ENCODE measurements at places on chromosomes 16 and 17.

DNA sequence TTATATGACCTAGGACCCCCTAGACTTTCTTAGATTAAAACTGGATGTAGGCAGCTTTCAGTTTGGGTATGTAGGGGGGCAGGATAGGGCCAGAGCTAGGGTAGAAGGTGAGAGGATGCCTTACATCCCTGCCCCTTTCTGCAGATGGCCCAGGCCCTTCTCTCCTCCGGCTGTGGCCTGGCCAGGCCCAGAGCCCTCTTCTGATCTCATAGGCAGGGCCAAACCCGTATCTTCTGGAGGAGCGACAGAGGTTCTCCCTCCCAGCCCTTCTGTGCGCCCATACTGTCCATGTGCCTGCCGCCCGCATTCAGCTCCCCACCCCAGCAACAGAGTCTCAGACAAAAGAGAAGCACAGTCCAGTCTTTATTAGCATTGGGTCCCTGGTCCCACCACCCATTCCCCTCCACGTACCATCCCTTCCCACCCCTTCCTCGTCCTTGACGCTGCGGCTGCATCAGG is 2.0 kb upstream of the TSPOAP1 start:
- H3K27ac ChIP-seq = no peak overlapping the region
- H3K36me3 ChIP-seq = no peaks in the 10 kb centered on the region
- no peaks in the 10 kb centered on the region for H3K4me1 ChIP-seq
- no peak overlapping the region for H3K4me3 ChIP-seq
- H3K27me3 ChIP-seq = peaks cover 34% of the 10 kb centered on the region

GRCh38 chr17:19271780-19272357 is 34.7 kb downstream of the EPN2 start:
- no peak for DNase-seq
- H3K4me3 ChIP-seq = no peak overlapping the region
- H3K27ac ChIP-seq = no peak overlapping the region

GRCh38 chr16:89363621-89364393 is 126.6 kb downstream of the ANKRD11 start:
- peak overlapping the region; percentile 64 for H3K4me3 ChIP-seq
- H3K27ac ChIP-seq = peak overlapping the region; percentile 85
- H3K4me1 ChIP-seq = peaks cover 38% of the 10 kb centered on the region
- peaks cover 63% of the 10 kb centered on the region for H3K36me3 ChIP-seq

DNA sequence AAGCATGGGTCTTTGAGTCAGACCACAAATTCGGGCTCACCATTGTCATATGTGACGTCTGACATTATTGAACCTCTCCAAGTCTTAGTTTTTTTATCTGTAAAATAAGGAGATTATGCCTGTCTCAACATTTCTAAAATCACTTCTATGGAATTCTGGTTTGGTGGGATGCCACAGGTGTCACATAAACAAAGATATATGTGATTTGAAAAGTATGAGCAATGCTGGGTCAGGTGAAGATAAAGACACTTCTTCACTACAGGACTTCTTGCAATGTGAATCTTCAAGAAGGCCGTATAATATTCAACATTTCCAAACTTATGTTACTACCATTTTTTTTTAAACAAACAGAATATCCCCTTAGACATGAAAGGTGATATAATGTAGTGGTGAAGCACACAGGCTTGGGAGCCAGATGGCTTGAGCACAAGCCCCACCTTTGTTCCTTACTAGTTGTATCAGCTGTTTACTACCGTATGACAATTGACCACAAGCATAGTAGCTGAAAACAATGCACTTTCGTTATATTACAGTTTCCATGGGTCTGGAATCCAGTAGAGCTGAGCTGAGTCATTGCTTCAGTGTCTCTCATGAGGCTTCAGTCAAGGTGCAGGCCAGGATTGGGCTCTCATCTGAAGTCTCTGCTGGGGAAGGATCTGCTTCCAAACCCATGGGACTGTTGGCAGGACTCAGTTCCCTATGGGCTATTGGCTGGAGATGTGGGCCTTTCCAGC is 87.7 kb downstream of the UTP18 start:
- H3K36me3 ChIP-seq = no peaks in the 10 kb centered on the region
- no peak for DNase-seq
- no peaks in the 10 kb centered on the region for H3K4me1 ChIP-seq
- no peak overlapping the region for H3K27ac ChIP-seq
- no peak overlapping the region for H3K4me3 ChIP-seq
- peaks cover 40% of the 10 kb centered on the region for H3K27me3 ChIP-seq

DNA sequence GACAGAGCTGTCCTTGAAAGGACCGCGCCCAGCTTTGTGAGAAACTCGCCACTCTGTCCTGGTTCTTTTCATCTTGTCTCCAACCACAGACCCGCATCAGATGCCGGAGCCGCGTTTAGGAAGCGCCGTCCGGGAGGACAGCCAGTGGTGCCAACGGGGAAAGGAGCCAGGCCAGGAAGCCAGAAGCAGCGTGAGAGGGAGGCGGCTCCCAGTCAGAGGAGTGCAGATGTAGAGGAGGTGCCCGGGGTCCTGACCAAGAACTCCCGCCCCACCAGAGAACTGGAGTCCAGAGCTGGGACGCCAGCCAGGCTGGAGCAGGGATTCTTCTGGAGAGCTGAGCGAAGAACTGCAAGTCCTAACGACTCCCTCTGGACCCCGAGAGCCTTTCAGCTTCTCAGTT is 49.3 kb upstream of the TNRC6C start:
- H3K27ac ChIP-seq = no peak overlapping the region
- no peaks in the 10 kb centered on the region for H3K4me1 ChIP-seq
- no peaks in the 10 kb centered on the region for H3K36me3 ChIP-seq

- no peaks in the 10 kb centered on the region for H3K4me1 ChIP-seq
- H3K36me3 ChIP-seq = peaks cover 5% of the 10 kb centered on the region
- no peaks in the 10 kb centered on the region for H3K27me3 ChIP-seq
- H3K27ac ChIP-seq = no peak overlapping the region
- no peak overlapping the region for H3K4me3 ChIP-seq
- DNase-seq = no peak
These were observed 5.5 kb downstream of the TBX2 start for GRCh38 chr17:61404913-61405685.

GRCh38 chr17:48299760-48300159 is 130.3 kb downstream of the SKAP1 start:
- H3K27ac ChIP-seq = no peak overlapping the region
- H3K36me3 ChIP-seq = no peaks in the 10 kb centered on the region

- no peak for DNase-seq
- H3K27ac ChIP-seq = no peak overlapping the region
- peaks cover 10% of the 10 kb centered on the region for H3K4me1 ChIP-seq
- H3K4me3 ChIP-seq = no peak overlapping the region
- H3K36me3 ChIP-seq = peaks cover 50% of the 10 kb centered on the region
- no peaks in the 10 kb centered on the region for H3K27me3 ChIP-seq
These were observed 9.5 kb downstream of the ZNF771 start for GRCh38 chr16:30416624-30417528.

DNA sequence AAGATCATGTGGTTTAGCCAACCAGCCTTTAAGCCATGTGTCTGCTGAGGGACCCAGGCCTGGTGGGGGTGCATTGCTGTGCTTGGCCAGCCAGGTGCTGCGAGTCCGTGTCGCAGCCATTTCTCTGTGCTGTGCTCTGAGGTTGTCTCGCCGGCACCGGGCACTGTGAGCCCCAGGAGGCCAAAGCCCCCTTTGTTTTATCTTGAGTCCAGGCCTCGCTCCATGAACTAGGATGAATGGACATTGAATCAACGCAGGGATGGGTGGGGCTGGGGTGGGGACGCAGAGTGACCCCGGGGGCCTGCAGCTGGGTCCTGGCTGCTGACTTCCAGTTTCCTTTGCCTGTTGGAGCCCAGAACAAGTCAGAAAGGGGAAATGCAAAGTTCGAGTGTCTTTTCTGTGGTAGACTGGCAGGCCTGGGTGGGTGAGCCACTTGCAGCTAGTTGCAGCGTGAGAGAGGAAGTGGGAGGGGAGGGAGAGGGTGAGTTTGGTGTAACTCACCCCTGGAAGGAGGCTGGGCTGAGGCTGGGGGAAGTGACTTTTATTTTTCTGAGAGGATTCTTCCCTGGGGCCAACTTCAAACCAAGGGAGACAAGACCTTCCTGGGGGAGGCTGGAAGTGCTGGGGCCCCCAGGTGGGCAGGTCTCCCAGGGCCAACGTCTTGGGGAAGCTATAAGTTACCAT is 324.7 kb downstream of the SEC14L1 start:
- no peak overlapping the region for H3K4me3 ChIP-seq
- H3K27me3 ChIP-seq = no peaks in the 10 kb centered on the region

DNA sequence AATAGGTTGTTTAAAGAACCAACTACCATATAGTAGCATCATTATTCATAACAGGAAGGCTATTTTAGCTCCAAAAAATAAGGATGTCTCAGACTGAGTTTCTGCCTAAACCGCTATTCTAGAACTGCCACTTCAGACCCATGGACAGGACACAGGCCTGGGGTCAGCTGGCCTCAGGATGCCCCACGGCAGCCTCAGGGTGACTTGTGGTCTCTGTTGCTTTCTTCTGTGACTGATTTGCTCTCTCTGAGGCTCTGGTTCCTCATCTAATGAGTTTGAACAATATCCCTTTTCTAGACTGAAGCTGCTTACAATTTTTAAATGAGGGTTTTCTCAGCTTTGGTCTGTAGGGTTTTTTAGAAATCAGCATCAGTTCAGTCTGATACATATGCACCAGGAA is 31.8 kb upstream of the IRF8 start:
- no peak overlapping the region for H3K4me3 ChIP-seq
- H3K27ac ChIP-seq = no peak overlapping the region
- H3K27me3 ChIP-seq = peaks cover 53% of the 10 kb centered on the region
- no peak for DNase-seq

DNA sequence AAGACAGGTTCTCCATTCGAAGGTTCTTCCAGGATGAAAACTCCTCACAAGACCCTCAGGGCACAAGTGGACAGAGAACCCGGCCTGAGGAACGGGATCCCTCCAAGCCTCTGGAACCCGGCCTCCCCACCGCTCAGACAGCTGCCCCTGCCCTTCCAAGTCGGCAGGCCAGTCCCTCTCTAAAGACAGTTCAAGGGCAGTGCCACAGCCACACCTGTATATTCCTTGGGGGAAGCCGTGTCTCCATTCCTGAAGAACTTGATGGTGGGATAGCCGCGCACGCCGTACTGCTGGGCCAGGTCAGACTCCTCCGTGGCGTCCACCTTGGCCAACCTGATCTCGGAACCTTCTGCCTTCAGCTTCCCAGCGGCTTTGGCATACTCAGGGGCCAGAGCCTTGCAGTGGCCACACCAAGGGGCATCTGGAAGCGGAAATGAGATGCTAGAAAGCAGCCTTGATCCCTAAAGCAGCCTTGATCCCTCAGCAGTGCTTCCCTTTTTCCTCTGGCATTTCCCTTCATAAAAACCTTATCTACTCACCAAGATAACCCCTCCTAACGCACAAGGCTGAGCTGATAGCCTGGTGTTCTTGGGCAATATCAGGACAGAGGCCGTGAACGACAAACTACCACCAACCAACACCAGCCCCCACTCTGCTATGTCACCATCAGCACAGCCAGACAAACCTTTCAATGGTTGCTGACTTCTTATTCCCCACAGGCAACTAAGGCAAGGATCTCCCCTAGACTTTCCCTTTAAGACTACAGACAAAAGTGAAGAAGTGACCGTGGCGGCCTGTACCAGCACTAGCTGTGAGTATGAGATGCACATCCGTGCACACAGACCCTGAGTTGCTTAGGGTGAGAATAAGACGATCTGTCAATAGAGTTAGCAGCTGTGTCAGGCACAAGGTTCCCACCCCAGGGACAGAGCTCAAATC is 1.1 kb downstream of the P4HB start:
- peaks cover 85% of the 10 kb centered on the region for H3K36me3 ChIP-seq
- peaks cover 37% of the 10 kb centered on the region for H3K4me1 ChIP-seq
- H3K4me3 ChIP-seq = peak overlapping the region; percentile 89
- H3K27ac ChIP-seq = peak overlapping the region; percentile 79

GRCh38 chr17:60193482-60193881 is 43.7 kb downstream of the CA4 start:
- H3K4me3 ChIP-seq = no peak overlapping the region
- peaks cover 90% of the 10 kb centered on the region for H3K36me3 ChIP-seq
- no peaks in the 10 kb centered on the region for H3K4me1 ChIP-seq
- no peak overlapping the region for H3K27ac ChIP-seq
- no peaks in the 10 kb centered on the region for H3K27me3 ChIP-seq

GRCh38 chr16:58451945-58452401 is 48.0 kb upstream of the NDRG4 start:
- no peaks in the 10 kb centered on the region for H3K36me3 ChIP-seq
- H3K4me3 ChIP-seq = no peak overlapping the region
- H3K27ac ChIP-seq = no peak overlapping the region
- H3K27me3 ChIP-seq = peaks cover 23% of the 10 kb centered on the region
- H3K4me1 ChIP-seq = peaks cover 6% of the 10 kb centered on the region
- peak; percentile 22 for DNase-seq

- H3K27me3 ChIP-seq = no peaks in the 10 kb centered on the region
- peak overlapping the region; percentile 74 for H3K4me3 ChIP-seq
- peaks cover 40% of the 10 kb centered on the region for H3K4me1 ChIP-seq
- DNase-seq = peak; percentile 33
- peak overlapping the region; percentile 79 for H3K27ac ChIP-seq
These were observed 699 bp upstream of the MAP1LC3B start for GRCh38 chr16:87391324-87391949.

DNA sequence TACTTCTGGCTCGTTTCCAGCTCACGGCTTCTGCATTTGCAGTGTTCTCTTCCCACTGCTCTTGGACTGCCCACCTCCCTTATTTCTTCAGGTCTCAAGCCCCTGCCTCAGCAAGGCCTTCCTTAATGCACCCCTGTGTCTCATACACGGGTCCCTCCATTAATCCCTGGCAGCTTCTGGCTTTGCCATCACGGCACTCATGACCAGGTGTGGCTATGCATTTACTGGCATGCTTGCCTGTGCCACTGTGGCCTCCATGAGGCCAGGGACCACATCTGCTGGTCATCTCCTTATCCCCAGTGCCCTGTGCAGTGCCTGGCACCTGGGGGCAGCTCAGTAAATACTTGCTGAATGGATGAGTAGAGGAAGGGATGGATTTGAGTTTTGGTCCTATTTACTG is 114.1 kb downstream of the C16orf78 start:
- H3K27ac ChIP-seq = no peak overlapping the region
- DNase-seq = no peak
- no peak overlapping the region for H3K4me3 ChIP-seq
- peaks cover 53% of the 10 kb centered on the region for H3K27me3 ChIP-seq
- H3K4me1 ChIP-seq = no peaks in the 10 kb centered on the region
- no peaks in the 10 kb centered on the region for H3K36me3 ChIP-seq

GRCh38 chr16:50430076-50430475 is 61.3 kb upstream of the BRD7 start:
- no peaks in the 10 kb centered on the region for H3K4me1 ChIP-seq
- no peak for DNase-seq
- no peaks in the 10 kb centered on the region for H3K36me3 ChIP-seq
- H3K27me3 ChIP-seq = peaks cover 8% of the 10 kb centered on the region

GRCh38 chr17:40433551-40434415 is 9.5 kb upstream of the IGFBP4 start:
- H3K27me3 ChIP-seq = peaks cover 14% of the 10 kb centered on the region
- no peak overlapping the region for H3K4me3 ChIP-seq
- H3K36me3 ChIP-seq = no peaks in the 10 kb centered on the region
- H3K4me1 ChIP-seq = no peaks in the 10 kb centered on the region
- DNase-seq = peak; percentile 30
- no peak overlapping the region for H3K27ac ChIP-seq

- DNase-seq = peak; percentile 24
- H3K27ac ChIP-seq = peak overlapping the region; percentile 46
- H3K4me3 ChIP-seq = no peak overlapping the region
- no peaks in the 10 kb centered on the region for H3K27me3 ChIP-seq
These were observed 9.6 kb upstream of the PLEKHG4 start for GRCh38 chr16:67269766-67270165.

All from MCF 10A (cell line).